ENCODE measurements at places on chromosomes 2 and 18. TPM values are rescaled to one million over a fixed set of nuclear protein-coding genes. Genes with fewer than 3 reads are reported as not detected.

The KCNS3 gene
- total RNA-seq = 1.1 TPM

The ACVR2A gene
- total RNA-seq = 4.4 TPM

The TMEM247 gene
- not detected for total RNA-seq

The DNAJC5G gene
- not detected for total RNA-seq

The STARD6 gene
- total RNA-seq = not detected

The HTR2B gene
- total RNA-seq = not detected

The STK11IP gene
- 17.0 TPM for total RNA-seq

The FAM161A gene
- 5.0 TPM for total RNA-seq

The ANTXR1 gene
- total RNA-seq = 144 TPM

The UBXN2A gene
- total RNA-seq = 15.6 TPM

The PSTPIP2 gene
- total RNA-seq = 0.34 TPM

Data from A549 treated with ZK216348 at 1 μM for 4 hours (cell line).